Stimulated activated CD4-positive, alpha-beta T cell treated with anti-CD3 and anti-CD28 coated beads, Interleukin-1b, Interleukin-23, amount 100 ng/mL, for 24 hours (primary cell): ENCODE measurements at places on chromosomes 11 and 22.

GRCh38 chr11:1920909-1921573 is 1.5 kb downstream of the TNNT3 start:
- DNase-seq, result no peak

DNA sequence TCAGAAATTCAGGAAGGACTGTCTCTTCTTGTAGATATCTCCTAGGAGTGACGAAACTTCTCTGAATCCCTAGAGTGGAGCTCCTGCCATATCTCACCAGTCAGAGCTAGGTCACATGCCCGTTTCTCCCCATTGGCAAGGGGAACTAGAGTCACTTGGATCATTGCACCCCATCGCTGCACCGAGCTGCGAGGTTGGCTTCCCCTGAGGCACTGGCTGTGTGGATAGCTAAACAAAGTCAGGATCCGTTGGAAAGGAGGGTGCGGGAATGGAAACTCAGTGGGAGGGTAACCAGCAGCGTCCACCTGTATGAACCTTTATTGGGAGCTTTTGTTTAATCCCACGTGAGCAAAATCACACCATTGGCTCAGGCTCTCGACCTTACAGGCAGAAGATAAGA is 283.8 kb downstream of the BRD1 start:
- no peak for DNase-seq

DNA sequence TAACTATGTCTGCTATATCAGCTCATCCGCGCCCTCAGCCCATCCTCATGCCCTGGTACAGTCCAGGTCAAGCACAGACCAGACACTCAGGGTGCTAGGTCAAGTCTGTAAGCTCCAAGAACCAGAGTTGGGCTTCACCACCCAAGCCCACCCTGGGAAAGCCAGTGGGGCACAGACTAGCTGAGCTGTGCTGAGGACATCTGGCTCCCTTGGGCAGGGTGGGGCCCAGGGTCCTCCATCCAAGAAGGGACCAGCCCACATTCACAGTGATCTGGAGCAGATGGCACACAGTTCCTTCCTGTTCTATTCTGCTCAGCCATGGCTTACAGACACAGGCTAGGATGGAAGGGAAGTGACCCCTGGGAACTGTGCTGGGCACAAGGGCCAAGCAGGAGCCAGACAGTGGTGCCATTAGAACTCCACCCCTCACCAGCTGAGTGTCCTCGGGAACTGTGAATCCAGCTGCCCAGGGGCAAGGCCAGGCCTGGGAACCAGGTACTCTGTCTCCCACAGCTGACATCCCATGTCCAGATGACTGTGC is 9.1 kb downstream of the P2RY6 start:
- DNase-seq, result no peak

DNA sequence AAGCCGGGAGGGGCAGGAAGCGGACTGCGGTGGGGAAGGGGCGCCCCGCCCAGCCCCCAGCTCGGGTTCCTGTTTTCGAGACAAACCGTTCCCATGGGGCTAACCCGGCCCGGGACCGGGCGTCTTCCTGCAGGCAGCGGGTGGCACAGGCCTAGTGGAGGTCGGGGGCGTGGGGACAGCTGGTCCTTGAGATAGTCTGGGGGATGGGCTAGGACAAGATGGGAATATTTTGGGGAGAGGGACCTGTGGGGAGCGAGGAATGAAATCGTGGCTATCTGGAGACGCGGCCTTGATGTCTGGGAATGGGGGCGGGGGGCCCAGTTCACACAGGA is 1.2 kb upstream of the RASGRP2 start:
- no peak for DNase-seq

- DNase-seq, result no peak
Measured at GRCh38 chr11:128840137-128840536, 27.0 kb downstream of the KCNJ1 start.
